ENCODE measurements at places on chromosomes 6 and 20.

- peak; percentile 21 for DNase-seq
Measured at GRCh38 chr6:142014515-142014914, 118.2 kb upstream of the GJE1 start.

- DNase-seq, result no peak
Measured at GRCh38 chr6:134984821-134985220, 34.9 kb upstream of the ALDH8A1 start.

DNA sequence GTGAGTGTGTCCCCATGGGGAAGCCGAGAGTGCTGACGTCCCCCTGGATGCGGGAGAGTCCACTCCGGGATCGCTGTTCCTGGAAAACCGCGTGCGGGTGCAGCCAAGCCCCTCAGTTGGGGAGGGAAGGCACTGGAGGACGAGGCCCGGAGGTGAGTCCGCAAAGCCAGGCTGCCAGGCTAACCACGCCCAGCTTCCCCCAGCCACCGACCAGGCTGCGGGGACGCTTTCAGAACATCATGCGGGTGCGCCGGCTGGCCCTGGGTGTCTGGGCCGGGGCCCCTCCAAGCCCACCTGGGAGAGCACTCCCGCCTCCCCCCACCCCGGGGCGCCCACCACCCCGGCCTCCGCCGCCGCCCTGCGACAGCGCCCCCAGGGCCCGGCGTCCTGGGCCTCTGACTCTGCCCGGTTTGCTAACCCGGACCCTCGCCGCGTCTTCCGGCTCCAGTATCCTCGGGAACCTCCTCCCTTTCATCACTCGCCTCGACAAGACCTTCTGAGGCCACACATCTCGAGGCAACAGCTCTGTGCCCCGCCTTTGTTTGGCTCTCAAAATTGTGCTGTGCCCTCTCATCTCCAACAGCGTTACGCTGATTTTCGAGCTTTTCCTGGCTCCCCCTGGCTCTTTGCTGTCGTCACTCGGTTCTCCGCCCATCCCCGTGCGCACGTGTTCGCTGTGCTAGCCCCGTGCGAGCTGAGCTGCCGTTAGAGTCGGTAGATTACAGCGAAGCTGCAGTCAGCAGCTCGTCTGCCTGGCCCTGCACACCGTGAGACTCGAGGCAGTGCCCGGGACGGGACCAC is 47.1 kb upstream of the ENTPD6 start:
- DNase-seq, result peak; percentile 90

DNA sequence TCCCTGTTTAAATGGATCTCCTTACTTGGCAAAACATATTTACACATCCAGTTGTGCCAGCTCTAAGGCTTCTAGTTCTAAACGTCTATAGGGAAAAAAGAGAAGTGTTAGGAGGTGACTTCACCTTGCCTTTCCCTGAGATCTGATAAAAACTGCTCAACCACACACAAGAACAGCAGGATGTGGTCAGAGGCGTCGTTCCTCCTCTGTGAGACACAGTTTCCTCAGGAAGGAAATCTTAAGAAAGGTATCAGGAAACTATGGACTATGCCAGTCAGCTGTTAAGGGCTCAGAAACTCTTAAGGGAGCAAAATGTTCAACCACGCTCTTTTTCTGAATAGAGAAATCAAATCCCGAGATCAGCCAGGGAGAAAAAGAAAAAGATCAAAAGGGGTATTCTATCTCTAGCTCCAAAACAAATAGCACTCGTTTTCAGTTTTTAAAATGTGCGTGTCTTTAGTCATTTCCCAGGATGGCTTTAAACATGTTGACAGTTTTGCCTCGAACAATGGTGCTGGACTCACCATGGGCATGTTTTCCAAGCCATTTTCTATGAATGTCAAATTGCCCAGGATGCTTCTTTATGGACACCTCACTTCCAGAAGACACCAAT is 154.5 kb downstream of the HACE1 start:
- DNase-seq, result no peak

GRCh38 chr6:98514073-98514720 is 320.2 kb upstream of the POU3F2 start:
- DNase-seq, result no peak

GRCh38 chr6:52541135-52541534 is 35.7 kb downstream of the TRAM2 start:
- no peak for DNase-seq

DNA sequence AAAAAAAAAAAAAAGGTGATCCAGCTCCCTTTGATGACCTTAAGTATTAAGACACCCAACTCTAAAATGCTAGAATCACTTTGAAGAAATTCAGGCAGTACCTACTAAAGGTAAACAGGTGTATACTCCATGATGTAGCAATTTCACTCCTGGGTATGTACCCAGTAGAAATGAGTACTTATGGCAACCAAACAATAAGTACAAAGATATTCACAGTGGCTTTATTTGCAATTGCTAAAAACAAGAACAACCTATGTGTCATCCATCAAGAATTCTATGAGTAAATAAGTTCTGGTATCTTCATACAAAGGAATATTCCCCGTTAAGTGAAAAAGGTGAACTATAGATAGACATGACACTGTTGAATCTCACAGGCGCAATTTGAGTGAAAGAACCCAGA is 29.4 kb downstream of the MDGA1 start:
- no peak for DNase-seq

DNA sequence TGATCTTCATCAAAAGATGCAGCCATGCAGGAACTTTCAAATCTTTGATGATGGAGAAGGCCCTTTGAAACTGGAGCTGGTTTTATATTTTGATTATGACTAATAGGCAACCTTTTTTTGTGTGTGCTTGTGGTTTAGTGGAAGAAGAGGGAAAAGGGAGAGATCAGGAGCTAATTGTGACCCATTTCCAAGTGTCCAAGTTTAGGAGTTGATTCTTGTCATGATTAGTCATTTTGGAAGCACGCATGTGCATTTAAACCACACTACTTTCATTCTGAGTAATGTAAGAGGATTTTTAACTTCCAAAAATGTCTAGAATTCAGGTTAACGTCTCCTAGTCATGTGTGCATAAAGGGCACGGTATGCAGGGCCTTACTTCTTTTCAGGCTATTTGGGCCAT is 3.5 kb downstream of the FOXO3 start:
- DNase-seq, result peak; percentile 30
